Fibroblast of skin of right biceps (primary cell): ENCODE measurements at places on chromosomes 5 and 9.

DNA sequence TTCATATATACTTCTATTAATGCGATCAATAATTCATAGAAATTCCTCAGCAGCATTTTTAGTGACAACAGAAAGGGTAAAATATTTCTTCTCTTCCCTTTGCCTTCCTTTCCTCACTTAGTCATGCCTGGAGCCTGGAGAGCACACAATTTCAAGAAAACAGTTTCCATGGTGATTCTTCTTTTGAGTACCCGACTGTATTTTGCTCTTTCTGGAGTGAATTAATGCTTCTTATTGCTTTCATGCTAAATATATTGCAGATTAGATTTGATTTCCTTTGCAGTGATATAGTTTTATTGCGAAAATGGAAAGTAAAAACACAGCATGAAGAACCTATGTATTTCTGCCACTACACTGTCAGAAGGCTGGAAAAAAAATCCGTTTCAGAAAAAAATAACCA lies 153.5 kb downstream of the PPP2R2B start:
- peak; percentile 13 for DNase-seq

- DNase-seq, result peak; percentile 67
Measured at GRCh38 chr9:34989946-34990635, 546 bp downstream of the DNAJB5 start.

GRCh38 chr5:131303537-131303936 lies 39.7 kb downstream of the CDC42SE2 start:
- peak; percentile 82 for DNase-seq

DNA sequence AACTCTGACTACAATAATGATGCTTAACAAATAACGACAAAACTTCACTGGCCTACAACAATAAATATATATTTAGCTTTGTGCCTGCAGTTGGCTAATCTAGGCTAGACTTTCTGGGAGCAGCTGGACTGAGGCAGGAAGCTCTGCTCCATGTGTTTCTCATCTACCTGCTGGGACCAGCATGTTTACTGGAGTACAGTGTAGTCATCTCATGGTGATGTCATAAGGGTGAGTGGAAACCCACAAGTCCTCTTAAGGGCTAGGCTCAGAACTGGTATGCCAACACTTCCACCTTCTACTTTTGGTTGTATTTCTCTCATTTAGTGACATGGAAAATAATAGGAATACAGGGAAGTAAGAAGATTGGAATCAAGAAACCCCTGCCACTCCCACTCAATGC lies 85.7 kb upstream of the NIPBL start:
- DNase-seq, result no peak

DNA sequence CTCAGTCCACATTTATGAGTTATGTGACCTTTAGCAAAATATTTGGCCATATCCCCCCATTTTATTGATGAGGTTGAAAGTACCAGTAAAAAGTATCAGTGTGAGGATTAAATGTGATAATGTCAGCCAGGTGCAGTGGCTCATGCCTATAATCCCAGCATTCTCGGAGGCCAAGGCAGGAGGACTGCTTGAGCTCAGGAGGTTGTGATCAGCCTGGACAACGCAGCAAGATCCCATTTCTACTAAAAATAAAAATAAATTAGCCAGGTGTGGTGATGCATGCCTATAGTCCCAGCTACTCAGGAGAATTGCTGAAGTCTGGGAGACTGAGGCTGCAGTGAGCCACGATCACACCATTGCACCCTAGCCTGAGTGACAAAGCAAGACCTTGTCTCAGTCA lies 71.2 kb downstream of the GRAMD2B start:
- DNase-seq, result no peak

DNA sequence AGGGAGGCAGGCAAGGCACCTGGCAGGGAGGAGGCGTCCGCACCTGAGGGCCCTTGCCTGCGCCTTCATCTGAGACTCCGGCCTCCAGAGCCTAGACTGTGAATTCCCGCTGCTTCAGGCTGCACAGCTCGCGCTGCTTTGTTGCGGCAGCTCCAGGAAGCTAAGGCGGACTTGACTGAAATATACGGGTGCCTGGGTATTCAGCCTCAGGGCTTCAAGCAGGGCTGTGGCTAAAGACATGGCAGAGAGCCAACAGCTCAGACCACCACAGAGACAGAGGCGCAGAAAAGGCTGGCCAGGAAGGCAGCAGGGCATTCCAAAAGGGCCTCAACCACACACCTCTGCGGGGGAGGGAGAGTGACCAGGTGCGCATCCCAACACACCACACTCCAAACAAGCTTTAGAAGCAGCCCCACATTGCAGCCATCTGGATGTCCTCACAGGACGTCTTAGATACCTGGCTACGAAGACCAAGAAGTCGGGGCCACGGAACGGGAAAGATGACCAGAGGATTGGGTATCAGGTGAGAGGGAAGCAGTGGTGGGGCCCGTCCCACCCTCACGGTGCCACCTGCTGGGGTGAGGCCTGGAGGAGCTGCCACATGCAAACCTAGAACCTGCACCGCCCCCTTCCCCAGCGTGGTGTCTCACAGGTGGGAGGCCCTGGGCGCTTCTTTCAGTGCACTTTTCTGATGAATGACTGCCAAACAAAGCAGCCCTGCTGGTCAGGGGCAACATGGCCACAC lies 1.7 kb upstream of the DPH7 start:
- no peak for DNase-seq

GRCh38 chr5:38653389-38653788 lies 96.9 kb upstream of the LIFR start:
- DNase-seq, result no peak

- DNase-seq, result no peak
Measured at GRCh38 chr5:105789246-105789645, 1881.5 kb downstream of the EFNA5 start.

- no peak for DNase-seq
Measured at GRCh38 chr9:93111371-93112115, 15.5 kb downstream of the CARD19 start.

GRCh38 chr5:107294211-107294550 lies 376.6 kb downstream of the EFNA5 start:
- DNase-seq, result no peak
